CD4-positive, alpha-beta T cell treated with Interleukin-17A for 4 hours (primary cell): ENCODE measurements at places on chromosomes 12 and 14.

GRCh38 chr14:100340423-100340813 is 17.3 kb downstream of the SLC25A47 start:
- DNase-seq, result no peak

DNA sequence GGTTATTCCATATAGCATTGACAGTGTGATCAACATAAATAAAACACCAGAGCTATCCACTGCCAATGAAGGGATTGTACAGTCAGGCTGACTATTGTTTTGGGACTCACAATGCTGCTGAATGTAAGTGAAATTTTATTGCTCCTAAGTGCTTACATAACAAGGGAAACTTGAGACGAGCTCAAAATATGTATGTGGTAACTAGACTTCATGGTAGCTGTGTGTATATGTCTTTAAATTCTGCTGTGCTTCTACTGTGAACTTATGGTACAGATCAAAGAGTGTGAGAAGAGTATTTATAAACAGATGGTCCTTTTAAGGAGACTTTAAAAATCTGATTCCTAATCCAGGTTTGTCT is 6.9 kb downstream of the FLRT2 start:
- no peak for DNase-seq

GRCh38 chr12:63305901-63306875 is 155.2 kb upstream of the AVPR1A start:
- no peak for DNase-seq

GRCh38 chr12:31631023-31631724 is 28.3 kb upstream of the ETFBKMT start:
- no peak for DNase-seq

GRCh38 chr14:77000340-77001270 is 27.9 kb downstream of the IRF2BPL start:
- DNase-seq, result peak; percentile 20

GRCh38 chr12:123044351-123044750 is 63.9 kb downstream of the ARL6IP4 start:
- DNase-seq, result no peak

- no peak for DNase-seq
These were observed 7.8 kb upstream of the OTUB2 start for GRCh38 chr14:94018308-94018707.

DNA sequence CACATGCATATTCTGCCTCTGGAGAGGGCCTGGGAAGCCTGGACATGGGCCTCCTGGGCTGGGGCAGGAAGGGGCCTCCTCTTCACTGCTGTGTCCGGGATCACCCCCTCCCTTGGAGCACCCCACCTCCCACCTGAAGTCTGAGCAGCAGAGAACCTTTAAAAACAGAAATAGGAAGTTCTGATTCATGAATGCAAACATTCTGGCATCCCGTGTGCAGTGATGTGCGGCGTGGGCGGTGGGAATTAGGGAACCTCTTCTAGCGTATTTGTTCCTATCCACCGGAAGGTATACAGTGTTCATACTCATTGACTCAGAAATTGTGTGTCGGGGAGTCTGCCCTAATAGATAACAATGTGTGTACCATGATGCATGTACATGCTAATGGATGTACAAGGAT is 46.2 kb downstream of the C14orf132 start:
- no peak for DNase-seq

GRCh38 chr12:116352315-116352835 is 74.9 kb upstream of the MED13L start:
- DNase-seq, result no peak

GRCh38 chr12:71536279-71536938 is 96.8 kb downstream of the LGR5 start:
- DNase-seq, result no peak

DNA sequence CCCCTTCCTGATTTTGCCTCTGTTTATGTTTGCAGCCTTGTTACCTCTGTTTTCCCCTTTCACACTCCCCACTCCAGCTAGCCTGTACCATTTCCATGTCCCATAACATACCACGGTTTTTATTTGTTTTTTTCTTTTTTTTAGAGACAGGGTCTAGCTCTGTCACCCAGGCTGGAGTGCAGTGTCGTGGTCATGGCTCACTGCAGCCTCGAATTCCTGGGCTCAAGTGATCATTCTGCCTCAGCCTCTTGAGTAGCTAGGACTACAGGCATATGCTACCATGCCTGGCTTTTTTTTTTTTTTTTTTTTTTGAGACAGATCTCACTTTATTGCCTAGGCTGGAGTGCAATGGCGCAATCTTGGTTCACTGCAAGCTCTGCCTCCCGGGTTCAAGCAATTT is 18.4 kb upstream of the SAMD4A start:
- DNase-seq, result no peak

- DNase-seq, result peak; percentile 89
These were observed at the start of gene HDAC7 for GRCh38 chr12:47819896-47820630. Gene HDAC7, minus strand, starts transcription at chr12:47819903. Its CDS starts 118 bp downstream, at chr12:47819785.

DNA sequence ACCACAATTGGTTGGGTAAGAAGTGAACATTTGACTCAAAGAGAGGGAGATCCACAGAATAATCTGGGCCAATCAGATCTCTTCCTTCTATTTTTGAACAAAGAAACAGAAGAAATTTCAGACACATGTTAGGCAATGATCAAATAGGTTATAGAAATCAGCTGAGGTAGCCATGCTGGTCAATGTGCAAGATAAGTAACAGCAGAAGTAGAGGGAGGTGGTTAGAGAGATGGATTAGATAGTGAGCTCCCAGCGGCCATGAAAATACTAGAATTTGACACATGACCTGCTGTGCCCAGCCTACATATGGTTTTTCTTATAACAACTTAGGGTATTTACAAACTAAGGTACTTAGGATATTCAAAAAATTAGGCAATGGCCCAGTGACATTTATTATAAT is 230.9 kb upstream of the ARID2 start:
- no peak for DNase-seq
